ENCODE measurements at places on chromosomes 3 and 15.

DNA sequence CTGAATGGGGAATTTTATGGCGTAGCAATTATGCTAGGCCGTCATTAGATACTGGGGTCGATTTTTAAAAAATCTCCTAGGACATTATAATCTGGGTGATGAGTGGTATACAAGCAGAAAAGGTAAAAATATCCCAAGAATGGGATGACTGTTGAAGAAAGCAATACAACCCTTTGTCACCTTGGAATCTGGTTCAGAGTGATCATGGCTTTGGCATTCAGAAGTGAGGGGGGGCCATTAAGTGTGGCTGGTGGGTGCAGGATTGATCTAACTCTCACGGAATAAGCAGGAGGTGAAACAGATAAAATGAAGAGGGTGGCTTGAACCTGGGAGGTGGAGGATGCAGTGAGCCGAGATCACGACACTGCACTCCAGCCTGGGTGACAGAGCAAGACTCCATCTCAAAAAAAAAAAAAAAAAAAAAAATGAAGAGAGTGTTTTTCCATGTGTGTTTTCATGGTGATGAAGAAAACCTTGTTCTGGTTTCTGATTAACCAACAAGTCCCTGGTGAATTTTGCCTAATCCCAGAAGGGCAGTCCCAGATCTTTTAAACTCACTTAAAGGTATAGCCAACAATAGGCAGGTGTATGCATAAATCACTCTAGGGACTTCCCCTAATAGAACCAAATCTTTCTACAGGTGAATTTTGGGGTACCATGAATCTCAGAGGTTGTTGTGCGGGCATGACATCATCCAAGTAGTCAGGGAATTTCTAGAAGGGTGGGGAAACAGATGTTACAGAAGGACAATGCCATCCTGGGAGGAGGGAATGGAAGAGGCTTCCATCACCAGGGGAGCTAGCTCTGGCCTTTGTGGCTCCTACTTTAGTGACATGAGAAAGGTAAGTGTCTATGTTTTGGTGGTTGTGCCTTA, 3.1 kb upstream of the RAD54L2 start:
- DNase-seq, result no peak

GRCh38 chr3:30308131-30308530, 298.3 kb upstream of the TGFBR2 start:
- DNase-seq, result no peak

DNA sequence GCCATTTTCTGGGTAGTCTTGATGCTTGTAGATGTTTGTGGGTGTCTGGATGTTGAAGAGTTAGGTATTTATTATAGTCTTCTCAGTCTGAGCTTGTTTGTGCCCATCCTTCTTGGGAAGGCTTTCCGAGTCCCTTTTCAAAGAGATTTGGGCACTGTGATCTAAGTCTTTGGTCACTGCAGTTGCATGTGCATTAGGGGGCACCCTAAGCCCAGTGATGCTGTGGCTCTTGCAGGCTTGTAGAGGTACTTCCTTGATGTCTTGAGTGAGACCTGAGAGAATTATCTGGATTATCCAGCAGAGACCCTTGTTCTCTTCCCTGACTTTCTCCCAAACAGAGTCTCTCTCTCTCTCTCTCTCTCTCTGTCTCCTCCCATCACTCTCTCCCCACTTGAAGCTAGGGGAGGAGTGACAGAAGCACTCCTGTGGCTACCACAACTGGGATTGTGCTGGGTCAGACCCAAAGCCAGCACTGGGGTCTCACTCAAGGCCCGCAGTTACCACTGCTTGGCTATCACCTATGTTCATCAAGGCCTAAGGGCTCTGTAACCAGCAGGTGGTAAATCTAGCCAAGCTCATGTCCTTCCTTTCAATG, 68.5 kb downstream of the TMCO5A start:
- DNase-seq, result no peak

DNA sequence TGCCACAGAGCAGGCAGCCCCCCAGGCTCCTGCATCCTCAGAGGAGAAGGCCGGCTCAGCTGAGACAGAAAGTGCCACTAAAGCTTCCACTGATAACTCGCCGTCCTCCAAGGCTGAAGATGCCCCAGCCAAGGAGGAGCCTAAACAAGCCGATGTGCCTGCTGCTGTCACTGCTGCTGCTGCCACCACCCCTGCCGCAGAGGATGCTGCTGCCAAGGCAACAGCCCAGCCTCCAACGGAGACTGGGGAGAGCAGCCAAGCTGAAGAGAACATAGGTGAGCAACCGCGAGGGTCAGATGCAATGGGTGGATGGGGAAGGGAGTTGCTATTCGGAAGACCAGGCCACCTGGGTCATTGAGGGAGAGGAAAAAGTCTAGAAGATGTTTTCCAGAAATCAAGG, 53.0 kb downstream of the GAP43 start:
- DNase-seq, result no peak

GRCh38 chr15:68699124-68699880, 120.5 kb downstream of the CORO2B start:
- DNase-seq, result no peak

- no peak for DNase-seq
Observed at GRCh38 chr15:99982662-99983061, 249.4 kb upstream of the LYSMD4 start.

- no peak for DNase-seq
Observed at GRCh38 chr15:31178705-31179104, 77.2 kb upstream of the TRPM1 start.
